Stimulated activated CD4-positive, alpha-beta T cell treated with anti-CD3 and anti-CD28 coated beads, Interleukin-4, amount 100 ng/mL, for 24 hours (primary cell): ENCODE measurements at places on chromosomes 13 and 19.

DNA sequence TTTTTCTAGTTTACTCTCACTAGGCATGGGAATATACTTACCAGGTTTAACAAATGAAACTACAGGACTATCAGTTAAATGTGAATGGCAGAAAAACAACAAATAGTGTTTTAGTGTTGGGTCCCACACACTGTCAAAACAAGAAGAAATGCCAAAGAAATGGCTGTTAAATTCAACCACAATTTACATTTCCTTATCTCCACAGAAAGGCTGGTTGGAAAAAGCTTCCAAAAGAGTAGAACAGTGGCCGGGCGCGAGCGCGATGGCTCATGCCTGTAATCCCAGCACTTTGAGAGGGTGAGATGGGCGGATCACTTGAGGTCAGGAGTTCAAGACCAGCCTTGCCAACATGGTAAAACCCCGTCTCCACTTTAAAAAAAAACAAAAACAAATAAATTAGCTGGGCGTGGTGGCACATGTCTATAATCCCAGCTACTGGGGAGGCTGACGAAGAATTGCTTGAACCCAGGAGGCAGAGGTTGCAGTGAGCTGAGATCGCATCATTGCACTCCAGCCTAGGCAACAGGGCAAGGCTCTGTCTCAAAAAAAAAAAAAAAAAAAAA lies 66.5 kb downstream of the SERP2 start:
- DNase-seq, result no peak

- DNase-seq, result no peak
Measured at GRCh38 chr13:94678845-94679244, 33.5 kb downstream of the SOX21 start.

GRCh38 chr19:8445488-8446001 lies 770 bp downstream of the HNRNPM start:
- DNase-seq, result peak; percentile 47

GRCh38 chr19:39916851-39917396 lies 17.5 kb downstream of the FCGBP start:
- DNase-seq, result no peak

- peak; percentile 90 for DNase-seq
Measured at GRCh38 chr19:47790398-47790814, 11.9 kb downstream of the SELENOW start.

- DNase-seq, result no peak
Measured at GRCh38 chr13:64810750-64811149, 2419.4 kb downstream of the PCDH9 start.

DNA sequence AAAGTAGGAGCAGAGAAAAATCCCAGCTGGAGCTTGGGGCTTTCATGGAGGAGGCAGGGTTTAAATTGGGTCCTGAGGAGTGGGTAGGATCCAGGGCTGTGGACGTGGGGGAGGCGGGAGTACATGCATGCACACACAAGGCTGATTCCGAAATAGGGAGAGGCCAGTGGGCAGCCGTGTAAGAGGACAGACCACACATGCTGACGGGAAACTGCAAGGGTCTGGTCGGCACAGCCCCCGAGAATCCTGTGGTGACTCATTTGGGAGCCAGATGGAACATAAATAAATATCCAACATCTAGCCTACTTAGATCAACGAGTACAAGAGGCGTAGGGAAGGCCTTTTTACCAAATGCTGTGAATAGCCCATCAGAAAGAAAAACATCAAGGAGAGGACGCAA lies 216.3 kb upstream of the ZNF507 start:
- DNase-seq, result no peak

GRCh38 chr13:79528759-79529191 lies 47.8 kb downstream of the NDFIP2 start:
- DNase-seq, result no peak

GRCh38 chr13:43339805-43340550 lies 316.6 kb downstream of the DNAJC15 start:
- no peak for DNase-seq

- no peak for DNase-seq
Measured at GRCh38 chr13:48725271-48725670, 71.5 kb downstream of the CYSLTR2 start.
